ENCODE measurements at places on chromosomes 7 and 10.

GRCh38 chr10:71912431-71912830, 51.8 kb upstream of the CHST3 start:
- no peak for DNase-seq

DNA sequence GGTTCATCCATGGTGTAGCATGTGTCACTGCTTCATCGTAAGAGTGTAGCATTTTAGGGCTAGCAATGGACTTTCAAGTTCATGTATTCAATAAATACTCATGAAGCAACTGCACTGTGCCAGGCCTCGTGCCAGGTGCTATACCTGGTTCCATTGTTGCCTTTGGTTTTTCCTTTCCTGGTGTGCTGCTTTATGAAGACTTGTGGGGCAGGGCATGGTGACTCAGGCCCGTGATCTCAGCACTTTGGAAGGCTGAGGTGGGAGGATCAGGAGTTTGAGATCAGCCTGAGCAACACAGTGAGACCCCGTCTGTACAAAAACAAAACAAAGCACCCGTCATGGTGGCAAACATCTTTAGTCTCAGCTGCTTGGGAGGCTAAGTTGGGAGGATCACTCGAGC, 2.2 kb upstream of the CPA4 start:
- DNase-seq, result no peak

DNA sequence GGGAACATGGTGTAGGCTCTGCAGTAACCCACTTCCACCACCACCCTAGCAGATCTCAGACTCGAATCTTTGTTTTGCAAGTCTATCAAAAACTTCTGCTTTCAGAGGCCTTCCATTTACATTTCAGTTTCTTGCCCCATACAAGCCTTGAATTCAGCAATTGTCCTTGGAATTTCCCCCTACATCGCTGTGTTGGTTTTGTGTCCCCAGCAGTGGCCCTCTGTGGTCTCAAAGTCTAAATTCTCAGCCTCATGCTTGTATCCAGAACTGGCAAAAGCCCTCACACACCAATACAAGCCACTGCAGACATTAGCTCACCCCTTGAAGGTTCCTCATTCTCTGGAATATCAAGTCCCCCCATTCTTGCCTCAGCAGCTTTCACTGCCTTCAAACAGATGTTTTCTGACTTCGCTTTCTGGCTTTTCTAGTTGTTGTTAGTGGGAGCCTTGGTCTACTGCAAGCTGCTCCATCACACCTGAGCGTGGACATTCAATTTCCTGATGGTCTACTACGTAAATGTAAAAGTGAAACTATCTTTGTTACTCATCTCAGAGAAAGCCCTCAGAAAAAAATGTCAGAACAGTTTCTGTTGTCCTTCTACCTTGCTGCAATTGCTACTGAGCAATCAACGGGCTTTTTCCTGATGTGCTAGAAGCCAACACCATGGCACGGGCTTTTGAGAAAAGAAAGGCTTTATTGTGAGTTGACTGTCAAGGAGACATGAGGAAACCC, 1.8 kb upstream of the NUB1 start:
- no peak for DNase-seq

DNA sequence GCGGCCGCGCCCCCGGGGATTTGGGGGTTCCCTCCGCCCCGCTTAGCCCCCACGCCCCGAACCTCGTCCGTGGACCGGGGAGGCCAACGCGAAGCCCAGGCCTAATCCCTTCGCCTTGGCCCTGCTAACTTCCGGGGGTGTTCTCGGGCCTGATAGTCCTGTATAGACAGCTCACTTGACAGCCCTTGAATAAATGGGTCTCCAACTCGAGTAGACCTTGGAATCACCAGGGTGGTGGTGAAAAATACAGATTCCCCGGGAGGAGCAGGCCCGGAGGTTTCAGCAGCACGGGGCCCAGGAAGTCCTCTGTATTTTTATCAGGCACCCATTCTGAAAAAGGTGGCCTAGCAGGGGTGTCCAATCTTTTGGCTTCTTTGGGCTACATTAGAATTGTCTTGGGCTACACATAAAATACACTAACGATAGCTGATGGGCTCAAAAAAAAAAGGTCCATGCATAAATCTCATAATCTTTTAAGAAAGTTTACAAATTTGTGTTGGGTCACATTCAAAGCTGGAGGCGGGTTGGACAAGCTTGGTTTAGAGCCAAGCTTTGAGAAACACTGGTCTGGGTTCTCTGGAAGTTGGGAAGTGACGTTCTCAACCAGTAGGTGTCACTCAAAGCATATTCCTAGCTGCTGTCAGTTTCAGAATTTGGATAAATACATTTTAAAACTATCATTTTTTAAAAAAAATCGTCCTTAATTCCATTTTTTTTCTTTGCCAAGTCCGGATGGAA, 221.7 kb downstream of the PHTF2 start:
- DNase-seq, result no peak

DNA sequence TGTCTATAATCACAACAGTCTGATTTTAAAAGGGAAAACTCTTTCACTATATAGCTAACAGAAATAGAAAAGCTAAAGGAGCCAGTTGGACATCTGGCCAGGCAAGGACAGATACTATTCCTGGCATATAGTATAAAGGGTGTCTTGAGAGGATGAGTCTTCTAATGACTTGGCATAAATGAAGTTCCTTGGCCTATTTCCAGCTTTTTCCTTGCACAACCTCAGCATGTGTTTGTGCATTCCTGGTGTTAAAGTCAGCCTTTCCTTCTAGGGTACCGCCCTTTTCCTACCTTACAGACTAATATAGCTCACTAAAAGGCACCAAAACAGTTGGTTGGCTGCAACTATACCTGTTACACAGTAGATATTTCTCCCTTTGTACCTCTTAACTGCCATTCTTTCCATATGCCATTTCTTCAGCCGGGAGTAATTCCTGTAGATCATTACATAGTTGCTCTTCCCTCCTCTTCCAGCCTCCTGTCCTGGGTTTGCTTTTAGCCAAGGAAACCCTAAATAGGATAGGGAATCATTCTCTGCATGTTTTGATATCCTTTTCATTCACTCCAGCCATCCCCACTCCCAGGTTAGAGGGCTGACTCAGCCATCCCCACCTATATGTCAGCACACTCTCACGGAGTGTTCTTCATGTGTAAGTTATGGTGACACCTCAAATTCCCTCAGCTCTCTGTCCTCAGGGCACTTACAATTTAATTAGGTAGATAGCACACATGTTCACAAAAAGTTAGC, 102.1 kb upstream of the MDFIC start:
- DNase-seq, result no peak

- no peak for DNase-seq
These were observed 263.7 kb downstream of the ZMYND11 start for GRCh38 chr10:398954-399353.

- DNase-seq, result no peak
These were observed 167.3 kb upstream of the KLF14 start for GRCh38 chr7:130901209-130901783.

DNA sequence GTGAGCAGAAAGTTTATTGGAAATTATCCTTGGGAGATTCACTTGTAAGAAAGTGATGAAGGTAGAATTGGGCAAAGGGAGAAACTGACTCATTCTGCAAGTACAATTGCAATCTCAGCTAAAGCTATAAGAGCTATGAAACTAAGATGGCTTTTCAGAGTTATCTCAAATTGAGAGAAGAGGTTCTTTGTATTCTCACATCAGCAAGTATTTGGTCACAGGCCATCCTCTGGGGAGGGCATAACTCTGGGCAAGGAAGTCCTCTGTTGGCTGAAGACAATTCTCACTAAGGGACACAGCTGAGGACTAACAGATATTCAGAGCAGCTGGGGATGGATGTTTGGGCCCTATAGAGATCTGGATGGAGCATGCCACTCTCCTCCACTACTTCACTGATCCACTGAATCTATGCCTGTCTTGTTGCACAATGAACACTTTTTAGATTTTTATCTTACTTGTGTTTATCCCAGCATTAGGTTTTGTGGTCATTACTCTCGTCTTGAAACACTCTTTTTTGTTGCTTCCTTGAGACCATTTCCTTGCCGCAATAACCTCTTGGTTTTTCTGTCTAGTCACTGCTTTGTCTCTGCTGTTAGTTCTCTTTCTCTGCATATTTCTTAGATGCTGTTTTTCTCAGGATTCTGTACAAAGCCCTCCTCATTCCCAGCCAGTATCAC, 115.1 kb downstream of the GNAI1 start:
- no peak for DNase-seq

GRCh38 chr7:7957513-7957912, 11.1 kb upstream of the GLCCI1 start:
- no peak for DNase-seq

GRCh38 chr7:112782498-112782897, 7.7 kb downstream of the TMEM168 start:
- no peak for DNase-seq

GRCh38 chr10:100338434-100339036, 8.5 kb upstream of the SCD start:
- no peak for DNase-seq

GRCh38 chr7:11026452-11027359, 53.0 kb downstream of the PHF14 start:
- DNase-seq, result no peak

- DNase-seq, result no peak
These were observed 10.5 kb upstream of the GIMAP8 start for GRCh38 chr7:150439967-150440366.

GRCh38 chr7:119842786-119843185, 430.2 kb upstream of the KCND2 start:
- DNase-seq, result no peak

- DNase-seq, result no peak
These were observed 157.4 kb upstream of the TCF7L2 start for GRCh38 chr10:112792487-112793201.

DNA sequence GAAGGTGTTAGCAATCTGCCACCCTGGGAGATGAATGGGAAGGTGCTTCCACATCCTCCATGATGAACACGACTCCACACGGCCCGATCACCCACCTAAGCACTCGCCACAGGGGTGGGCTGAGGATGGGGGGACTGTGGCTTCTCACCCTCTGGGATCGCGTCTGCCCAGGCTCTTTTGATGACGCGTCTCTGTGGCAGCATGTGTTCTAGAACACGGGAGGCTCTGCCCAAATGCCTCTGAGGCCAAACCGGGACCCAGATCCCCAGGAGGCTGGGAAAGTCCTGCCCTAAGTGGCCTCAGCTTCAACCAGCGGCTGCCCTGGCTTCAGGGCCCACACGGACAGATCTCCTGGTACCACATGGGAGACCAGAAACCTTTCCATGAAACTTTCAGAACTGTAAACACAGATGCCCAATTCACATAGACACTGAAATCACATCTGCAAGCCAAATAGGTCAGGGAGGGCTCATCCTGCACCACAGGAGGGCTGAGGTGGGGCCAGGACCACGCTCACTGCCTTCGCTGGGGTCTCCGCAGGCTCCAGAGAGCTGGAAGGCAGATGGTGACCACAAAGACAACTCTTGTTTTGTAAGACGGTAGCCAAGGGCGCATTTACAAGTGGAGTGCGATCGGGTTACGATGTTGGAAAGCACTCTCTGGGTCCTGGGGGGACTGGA, 200.6 kb downstream of the PTPRN2 start:
- DNase-seq, result no peak

GRCh38 chr10:23283680-23284079, 60.9 kb downstream of the C10orf67 start:
- no peak for DNase-seq

- no peak for DNase-seq
These were observed 34.9 kb downstream of the INSYN2A start for GRCh38 chr10:127161482-127161881.
